ENCODE measurements at places on chromosomes 2 and 18.

DNA sequence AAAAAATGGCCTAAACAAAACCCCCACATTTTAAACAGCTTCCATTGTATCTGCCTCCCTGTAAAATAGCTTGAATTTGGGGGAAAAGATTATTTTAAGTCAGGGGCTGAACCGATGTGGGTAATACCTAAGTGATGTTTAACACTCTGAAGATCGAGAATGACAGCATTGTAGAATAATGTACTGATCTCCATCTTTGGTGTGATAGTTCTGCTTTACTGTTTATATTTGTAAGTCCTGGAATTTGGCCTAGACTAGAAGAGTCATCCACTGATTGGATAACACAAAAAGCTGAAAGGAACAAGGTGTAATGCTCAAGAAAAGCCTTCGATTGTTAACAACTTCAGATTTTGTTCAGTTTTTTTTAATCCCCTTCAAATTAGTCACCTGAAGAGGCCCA, 53.8 kb upstream of the CCDC68 start:
- no peak for DNase-seq

- DNase-seq: no peak
Observed at GRCh38 chr2:24855022-24855622, 61.9 kb downstream of the CENPO start.

GRCh38 chr2:61268249-61268648, 106.3 kb downstream of the C2orf74 start:
- DNase-seq: no peak

GRCh38 chr2:158266111-158266510, 164.4 kb downstream of the UPP2 start:
- DNase-seq: no peak

DNA sequence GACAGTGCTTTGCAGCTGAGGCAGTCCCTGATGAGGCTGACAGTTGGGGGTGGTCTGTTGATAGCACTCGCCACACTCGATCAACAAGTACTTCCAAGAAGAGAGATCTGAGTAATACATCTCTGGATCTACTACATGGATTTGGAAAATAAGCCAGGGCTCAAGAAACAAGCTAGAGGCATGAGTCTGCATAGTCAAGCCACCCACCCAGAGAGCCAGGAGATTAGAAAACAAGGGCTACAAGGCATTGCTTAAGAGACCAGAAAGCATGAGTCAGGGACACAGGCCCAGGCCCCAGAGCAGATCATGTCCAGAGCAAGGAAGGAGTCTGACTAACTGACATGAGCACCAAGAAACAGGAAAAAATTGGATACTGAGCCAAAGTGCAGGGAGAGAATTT, 196.9 kb upstream of the CWC22 start:
- no peak for DNase-seq
